Stimulated activated CD4-positive, alpha-beta T cell treated with anti-CD3 and anti-CD28 coated beads, Interleukin-4, amount 100 ng/mL, for 48 hours (primary cell): ENCODE measurements at places on chromosomes 7 and 10.

DNA sequence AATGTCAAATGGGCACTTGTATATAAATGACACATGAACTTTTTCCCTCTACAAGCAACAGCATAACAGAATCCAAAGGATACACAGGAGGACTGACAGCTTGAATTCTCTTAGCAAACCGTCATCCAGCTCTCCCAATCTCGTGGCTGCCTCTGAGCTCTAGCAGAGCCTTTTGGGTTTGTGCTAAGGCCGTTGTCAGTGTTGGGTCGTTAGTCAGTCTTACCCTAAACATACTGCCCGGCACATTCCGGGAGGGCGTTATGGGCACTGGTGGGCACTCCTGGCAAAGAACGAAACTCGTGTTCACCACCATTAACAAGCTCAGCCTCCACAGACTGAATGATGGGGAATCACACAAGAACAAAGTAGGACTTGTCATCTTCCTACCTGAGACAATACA lies 19.6 kb upstream of the ENO4 start:
- no peak for DNase-seq

DNA sequence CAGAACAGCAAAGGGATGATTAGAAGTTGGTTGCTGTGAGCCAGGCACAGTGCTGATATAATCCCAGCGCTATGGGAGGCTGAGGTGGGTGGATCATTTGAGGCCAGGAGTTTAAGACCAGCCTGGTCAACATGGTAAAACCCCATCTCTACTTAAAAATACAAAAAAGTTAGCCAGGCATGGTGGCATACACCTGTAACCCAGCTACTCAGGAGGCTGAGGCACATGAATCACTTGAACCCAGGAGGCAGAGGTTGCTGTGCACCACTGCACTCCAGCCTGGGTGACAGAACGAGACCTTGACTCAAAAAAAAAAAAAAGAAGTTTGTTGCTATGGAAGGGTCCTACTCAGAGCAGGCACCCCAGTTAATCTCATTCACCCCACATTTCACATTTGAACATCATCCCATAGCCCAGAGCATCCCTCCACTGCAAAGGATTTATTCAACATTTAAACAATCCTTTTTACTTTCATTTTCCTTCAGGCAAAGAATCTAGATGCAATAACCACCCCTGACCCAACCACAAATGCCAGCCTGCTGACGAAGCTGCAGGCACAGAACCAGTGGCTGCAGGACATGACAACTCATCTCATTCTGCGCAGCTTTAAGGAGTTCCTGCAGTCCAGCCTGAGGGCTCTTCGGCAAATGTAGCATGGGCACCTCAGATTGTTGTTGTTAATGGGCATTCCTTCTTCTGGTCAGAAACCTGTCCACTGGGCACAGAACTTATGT lies 4.1 kb downstream of the IL6 start:
- DNase-seq: no peak

GRCh38 chr10:132899751-132900065 lies 42.7 kb downstream of the CFAP46 start:
- DNase-seq: no peak

GRCh38 chr10:73264423-73264822 lies 12.0 kb upstream of the MRPS16 start:
- DNase-seq: no peak

GRCh38 chr7:121097577-121097976 lies 109.1 kb downstream of the CPED1 start:
- no peak for DNase-seq

GRCh38 chr10:59536167-59537014 lies 173.3 kb downstream of the SLC16A9 start:
- no peak for DNase-seq

DNA sequence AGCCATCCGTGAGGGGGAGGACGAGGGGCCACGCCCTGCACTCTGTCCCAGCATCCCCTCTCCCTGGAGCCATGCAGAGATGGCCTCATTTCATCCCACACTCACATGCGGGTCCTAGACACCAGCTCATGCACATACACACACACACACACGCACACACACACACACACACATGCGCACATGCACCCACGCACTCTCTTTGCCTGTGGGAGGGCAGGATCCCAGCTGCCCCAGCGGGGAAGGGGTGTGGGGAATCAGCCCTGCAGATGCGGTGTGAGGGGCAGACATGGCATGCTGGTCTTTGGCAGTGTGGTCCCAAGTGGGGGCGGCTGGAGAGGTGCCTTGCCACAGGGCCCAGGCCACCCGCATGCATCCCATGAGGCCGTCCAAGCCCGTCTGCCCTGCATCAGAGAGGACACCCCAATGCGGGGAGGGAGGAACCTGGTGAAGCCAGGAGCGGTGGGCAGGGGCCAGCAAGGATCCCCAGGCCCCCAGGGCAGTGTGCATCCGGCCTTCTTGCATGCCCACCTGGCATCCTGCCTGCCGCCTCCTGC lies 68.1 kb downstream of the LHPP start:
- no peak for DNase-seq

- DNase-seq: no peak
Measured at GRCh38 chr10:50919010-50919409, 33.6 kb upstream of the A1CF start.

DNA sequence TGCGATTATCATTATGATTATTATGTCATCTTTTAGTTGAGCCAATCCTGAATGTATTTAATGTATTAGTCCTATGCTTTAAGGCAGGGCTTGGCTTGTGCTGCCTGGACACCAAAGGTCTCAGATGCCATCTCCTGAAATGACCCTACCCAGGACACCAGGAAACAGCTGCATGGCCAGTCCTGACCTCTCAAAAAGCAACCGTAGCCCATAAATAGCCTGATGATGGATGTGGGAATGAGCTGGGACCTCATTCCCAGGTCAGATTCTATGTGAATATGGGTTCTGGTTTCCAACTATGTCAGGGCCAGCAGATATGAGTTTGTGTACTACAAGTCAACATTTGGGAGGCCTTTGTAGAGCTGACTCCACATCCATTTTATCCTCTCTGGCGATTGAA lies 438.4 kb downstream of the NRG3 start:
- no peak for DNase-seq

DNA sequence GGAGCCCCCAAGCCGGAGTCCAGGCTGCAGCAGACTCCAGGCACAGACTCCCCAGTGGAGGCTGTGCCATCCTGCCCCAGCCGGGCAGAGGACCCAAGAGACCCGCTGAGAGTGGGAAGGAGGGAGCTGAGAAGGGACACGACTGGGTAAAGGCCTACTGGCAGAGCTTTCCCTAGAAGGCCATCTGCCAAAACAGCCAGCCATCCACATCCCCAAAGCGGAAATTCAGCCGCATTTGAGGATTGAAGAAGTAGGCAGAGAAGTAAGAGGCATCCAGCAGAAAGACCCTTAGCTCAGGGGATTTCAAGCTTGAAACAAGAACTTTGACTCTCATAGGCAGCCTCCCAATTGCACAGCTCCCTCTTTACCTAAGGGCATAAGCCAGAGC lies 857 bp downstream of the CPXM2 start:
- DNase-seq: no peak

- DNase-seq: no peak
Measured at GRCh38 chr7:23341846-23342598, 42.9 kb downstream of the MALSU1 start.

DNA sequence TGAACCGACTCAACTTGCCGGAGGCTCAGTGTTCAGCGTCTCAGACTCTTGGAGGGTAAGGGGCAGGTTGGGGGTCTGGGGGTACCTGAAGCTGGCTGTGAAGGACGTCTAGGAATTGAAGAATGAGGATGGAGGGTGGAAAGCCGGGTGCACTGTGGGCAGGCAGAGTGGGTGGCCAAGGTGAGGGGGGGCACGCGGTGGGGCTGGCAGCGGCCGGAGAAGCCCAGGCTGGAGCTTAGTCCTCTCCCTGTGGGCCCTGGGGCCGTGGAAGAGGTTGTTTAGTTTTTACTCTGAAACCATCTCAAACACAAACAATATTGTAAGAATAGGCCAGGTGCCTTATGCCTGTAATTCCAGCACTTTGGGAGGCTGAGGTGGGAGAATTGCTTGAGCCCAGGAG lies 83.4 kb downstream of the UNCX start:
- DNase-seq: no peak

DNA sequence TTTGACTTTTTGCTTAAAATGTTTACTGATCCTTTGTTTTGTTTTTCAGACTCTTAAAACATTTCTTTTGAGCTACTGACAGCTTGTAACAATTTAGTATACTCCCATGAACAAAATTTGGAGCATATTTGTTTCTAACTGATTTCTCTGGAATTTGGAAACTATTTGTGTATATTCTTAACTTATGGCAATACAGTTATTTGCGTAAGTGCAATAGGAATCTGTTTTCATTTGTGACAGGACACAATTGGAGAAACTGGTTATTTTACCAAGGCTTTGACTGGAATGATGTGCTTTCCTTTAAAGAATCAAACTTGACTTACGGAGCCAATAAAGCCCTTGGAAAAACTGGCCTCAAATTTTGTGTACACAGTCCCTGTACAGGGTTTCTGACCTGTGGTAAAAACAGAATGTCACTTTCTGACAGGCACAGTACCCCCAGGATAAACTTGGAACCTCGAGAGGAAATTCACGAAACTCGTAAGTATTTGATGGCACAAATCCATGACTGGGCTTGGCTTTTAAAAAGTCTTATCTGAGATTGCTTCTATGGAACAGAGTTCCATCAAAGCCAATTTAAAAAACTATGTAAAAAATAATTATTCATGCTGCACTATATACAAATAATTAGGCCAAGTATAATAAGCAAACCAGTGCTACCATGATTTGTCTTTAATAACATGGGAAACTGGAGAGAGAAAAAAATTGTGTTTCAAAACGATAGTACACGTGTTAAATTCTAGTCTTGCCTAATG lies 70.4 kb downstream of the ST8SIA6 start:
- DNase-seq: no peak

- no peak for DNase-seq
Measured at GRCh38 chr10:96511044-96511945, 2.4 kb downstream of the TLL2 start.

- DNase-seq: no peak
Measured at GRCh38 chr7:80783678-80784327, 135.0 kb downstream of the SEMA3C start.

DNA sequence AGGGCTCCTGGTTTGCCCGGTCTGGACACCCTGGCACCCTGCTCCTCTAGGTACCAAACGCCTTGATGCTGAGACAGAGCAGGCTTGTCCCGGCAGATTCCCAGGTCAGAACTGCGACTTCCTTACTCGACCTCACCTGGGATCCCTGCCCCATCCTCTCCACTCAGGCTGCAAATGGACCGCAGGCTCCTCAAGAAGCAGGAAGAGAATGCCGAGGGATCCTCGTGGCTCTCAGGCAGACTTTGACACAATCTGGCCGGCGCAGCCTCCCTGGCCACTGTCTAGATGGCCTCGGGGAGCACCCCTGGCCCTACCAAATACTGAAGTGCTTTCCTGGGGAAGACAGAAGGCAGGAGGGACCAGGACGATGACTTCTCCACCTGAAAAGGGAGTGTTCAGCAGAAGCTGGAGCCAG lies 421 bp upstream of the NODAL start:
- no peak for DNase-seq

DNA sequence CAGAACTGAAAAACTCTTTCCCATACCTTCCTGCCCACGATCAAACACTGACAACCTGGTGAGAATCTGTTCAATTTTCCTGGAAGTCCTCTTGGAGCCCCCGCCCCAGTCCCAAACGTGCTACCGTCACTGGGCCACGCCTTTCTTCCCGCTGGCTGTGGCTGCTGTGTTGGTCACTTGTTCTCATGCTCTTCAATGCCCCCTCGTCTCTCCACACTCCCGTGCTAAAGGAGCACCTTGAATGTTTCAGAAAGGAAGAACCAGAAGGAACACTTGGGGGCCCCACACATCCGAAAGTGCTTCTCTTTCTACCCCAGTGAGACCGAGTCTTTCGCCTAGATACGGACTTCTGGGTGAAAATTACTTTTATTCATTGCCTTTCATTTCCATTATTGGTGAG lies 215.1 kb downstream of the DIP2C start:
- no peak for DNase-seq

DNA sequence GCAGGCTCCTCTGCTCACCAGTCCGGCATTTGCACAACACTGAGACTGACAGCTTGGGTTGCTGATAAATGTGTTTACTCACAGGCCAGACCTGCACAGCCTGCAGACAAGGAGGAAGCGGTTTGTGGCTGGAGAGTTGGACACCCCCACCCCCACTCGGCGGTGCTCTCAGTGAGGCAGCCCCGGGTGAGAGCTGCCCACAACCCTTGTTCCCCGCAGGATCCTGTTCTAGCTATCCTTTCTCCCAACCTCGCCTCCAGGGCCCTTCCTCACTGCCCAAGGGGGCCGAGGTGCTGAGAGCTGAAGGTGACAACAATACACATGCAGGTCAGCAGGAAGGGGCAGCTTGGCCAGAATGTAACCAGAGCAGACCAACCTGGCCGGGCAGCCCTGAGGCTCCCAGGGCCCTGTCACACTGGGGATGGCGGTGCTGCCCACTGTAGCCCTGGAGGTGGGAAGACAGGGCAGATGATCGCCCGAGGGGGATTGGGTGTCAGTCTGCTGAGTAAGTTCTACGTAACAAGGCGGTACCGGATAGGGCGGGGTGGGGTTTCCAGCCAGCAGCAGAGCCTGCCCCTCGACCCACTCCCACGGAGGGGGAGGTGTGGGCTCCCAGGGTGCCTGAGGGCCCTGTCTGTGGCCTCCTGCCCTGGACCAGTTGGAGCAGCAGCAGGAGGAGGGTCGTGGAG lies 2.1 kb upstream of the ADAM8 start:
- no peak for DNase-seq

- DNase-seq: no peak
Measured at GRCh38 chr10:70492786-70493659, 14.5 kb downstream of the PALD1 start.

- DNase-seq: no peak
Measured at GRCh38 chr10:124157271-124157681, 63.9 kb upstream of the CHST15 start.

DNA sequence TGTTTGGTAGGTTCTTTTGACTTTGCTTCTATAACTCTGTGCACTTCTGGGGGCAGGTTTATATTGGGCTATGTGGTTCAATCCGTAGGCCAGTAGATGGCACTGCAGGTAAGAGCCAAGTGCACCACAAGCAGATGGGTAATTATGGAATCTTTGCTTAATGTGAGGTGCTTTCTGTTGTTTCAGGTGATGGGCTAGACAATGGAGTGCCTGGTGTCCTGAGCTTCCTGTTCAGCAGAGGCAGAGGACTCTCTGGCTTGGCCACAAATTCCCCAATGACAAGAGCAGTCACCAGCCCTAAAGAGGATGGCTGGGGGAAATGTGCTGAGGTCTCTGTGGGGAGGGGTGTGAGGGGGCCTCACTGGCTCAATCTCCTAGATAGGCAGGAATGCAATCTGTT lies 455.0 kb downstream of the CCSER2 start:
- DNase-seq: no peak
